ENCODE measurements at places on chromosomes 2 and 18.

DNA sequence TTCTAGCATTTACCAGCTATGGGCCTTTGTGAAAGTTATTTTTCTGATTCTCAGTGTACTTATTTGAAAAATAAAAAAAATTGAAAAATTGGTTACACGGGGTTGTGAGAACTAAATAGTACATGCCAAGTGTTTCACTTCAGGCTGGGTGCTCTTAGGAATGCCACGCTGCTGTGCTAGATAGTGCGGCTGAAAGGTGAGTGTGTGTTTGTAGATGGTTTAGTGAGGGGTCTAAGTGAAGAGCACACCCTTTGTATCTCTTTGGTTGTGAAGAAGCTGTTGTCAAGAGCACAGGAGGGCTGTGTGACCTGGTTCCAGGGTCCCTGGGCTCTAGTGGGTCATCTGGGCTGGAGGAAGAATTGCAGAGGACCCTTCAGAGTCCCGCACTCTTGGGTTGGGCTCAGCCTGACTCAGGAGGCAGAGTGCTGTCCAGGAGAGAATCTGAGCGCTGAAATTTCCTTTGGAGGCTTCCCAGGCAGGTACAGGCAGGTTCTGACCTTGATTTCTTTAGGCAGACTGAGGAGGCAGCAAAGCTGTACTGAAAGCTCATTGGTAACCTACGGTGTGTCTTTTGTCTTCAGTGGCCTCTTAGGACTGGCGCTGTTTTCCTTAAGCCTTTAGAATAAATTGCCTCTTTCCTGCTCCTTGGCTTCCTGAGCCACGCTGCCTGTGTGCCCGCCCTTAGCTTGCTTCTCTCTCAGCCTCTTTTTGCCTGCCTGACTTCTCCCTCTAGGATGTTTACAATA lies 44.4 kb downstream of the MAP4K4 start:
- peak; percentile 41 for ATAC-seq

- ATAC-seq: no peak
Observed at GRCh38 chr2:55530539-55531081, 11.1 kb downstream of the CFAP36 start.

DNA sequence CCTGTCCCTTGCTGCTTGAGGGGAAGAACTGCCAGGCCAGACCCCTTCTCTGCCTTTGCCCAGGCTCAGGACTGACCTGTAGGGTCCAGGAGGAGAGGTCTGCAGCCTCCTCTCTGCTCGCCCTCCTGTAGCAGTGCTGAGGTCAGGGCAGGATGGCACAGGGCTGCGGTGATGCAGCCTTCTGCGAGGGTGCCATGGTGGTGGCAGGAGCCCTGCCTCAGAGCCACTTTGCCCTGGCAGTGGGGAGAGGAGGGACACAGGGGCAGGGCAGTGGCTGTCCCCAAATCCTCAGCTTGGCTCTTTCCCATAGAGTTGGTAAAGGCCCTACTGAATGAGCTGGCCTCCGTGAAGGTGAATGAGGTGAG lies 884 bp downstream of the PROM2 start:
- ATAC-seq: no peak

- ATAC-seq: no peak
Observed at GRCh38 chr2:207183506-207183905, 17.8 kb upstream of the KLF7 start.

DNA sequence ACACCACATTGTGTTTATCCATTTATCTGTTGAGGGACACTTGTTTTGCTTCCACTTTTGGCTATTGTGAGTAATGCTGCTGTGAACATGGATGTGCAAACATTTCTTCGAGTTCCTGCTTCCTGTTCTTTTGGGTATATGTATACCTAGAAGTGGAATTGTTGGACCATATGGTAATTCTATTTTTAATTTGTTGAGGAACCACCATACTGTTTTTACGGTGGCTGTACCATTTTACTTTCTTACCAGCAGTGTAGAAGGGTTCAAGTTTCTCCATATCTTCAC lies 23.1 kb downstream of the ANXA4 start:
- no peak for ATAC-seq

- peak; percentile 48 for ATAC-seq
Observed at GRCh38 chr2:225889452-225889851, 489.9 kb downstream of the NYAP2 start.

DNA sequence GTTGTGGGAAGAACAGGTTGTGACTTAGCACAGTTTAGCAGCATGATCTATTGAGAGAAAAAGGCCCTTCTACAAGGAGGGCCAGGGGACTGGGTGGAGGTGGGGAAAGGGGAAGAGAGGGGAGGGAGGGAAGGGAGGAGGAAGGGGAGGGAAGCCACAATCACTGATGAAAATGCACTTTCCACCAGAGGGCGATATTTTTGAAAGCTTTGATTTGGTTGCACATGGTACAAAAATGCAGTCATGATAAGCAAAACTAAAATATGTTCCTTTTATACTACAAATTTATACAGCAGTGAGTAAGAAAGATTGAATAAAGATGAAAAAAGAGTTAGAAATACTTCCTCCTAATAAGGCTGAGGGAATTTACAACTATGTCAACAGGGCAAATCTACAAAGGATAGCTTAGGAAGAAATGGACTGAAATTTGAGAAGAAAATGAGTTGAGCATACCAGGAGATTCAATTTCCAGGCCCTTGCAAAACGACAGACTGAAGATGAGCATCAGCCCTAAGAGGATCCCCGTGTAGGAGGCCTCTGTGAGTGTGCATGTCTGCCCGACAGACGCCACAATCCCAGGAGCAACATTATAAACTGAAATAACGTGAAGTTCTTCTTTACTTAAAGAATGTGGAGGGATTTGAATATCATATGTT lies 17.2 kb downstream of the SH3YL1 start:
- no peak for ATAC-seq

- no peak for ATAC-seq
Observed at GRCh38 chr2:216348756-216349308, 23.5 kb downstream of the MARCHF4 start.

DNA sequence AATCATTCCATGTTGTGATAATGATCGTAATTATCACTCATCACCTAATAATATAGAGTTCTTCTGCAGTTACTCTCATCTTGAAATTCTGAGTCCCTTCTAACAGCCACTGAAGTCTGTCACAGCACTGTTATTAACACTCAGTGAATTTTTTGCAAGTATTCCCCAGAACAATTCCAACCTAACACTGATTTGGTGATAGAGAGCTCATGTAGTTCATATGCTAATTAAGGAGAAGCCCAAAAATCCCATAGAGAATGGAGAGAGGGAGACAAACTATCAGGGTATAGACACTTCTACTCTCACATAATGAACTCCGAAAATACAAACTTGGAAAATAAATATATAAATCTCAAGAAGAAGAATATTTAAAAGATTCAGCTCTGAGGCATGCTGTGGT lies 1253.4 kb upstream of the NXPH2 start:
- no peak for ATAC-seq

DNA sequence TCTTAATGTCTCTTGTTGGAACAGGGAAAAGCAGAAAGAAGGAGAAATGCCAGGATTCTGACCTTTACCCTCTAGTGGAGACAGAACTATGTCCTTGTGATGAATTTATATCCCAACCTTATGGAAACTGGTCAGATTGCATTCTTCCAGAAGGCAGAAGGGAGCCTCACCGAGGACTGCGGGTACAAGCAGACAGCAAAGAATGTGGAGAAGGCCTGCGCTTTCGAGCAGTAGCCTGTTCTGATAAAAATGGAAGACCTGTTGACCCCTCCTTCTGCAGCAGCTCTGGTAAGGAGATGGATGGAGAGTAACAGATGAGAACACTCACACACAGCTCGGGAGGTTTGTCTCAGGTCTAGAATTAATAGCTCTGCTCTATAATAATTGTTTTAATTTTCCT lies 552.7 kb upstream of the HNMT start:
- no peak for ATAC-seq

- no peak for ATAC-seq
Observed at GRCh38 chr18:43160509-43160908, 45.0 kb upstream of the RIT2 start.

- ATAC-seq: no peak
Observed at GRCh38 chr2:119549241-119549640, 5.0 kb downstream of the CFAP221 start.

GRCh38 chr2:118251427-118251826 lies 163.2 kb downstream of the INSIG2 start:
- no peak for ATAC-seq

DNA sequence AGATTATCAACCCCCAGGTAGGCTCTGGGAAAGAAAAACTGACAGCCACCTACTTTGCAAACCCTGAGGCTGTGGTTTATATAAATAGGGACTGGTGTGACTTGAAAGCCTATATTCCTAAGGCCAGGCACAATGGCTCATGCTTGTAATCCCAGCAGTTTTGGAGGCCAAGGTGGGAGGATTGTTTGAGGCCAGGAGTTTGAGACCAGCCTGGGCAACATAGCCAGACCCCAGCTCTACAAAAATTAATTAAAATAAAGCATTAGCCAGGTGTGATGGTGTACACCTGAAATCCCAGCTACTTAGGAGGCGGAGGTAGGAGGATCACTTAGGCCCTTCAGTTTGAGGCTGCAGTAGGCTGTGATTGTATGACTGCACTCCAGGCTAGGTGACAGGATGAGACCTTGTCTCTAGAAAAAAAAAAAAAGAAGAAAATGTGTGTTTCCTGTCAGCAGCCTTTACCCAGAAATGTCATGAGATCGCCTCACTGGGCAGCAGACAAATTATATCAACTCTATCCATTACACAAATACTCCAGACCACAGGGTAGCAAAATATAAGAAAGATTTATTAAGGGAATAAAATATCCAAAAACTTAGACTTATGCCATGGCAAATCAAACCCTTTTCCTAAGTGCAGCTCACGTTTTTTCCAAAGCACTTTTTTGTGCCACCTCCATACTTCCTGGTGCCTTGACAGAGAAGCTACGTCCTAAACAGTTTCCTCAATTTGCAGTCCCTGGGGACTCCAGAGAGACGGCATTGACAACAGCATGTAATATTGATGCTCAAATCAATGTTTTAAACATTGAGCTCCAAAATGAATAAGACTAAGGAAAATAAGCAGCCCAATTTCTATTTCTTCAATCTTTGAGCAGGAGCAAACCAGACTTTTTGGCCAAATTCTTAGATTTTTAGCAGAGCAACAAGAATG lies 190.8 kb upstream of the NDUFV2 start:
- no peak for ATAC-seq

- peak; percentile 63 for ATAC-seq
Observed at GRCh38 chr2:240916571-240917008, 10.5 kb downstream of the CROCC2 start.

- ATAC-seq: no peak
Observed at GRCh38 chr2:99657691-99658258, 168.0 kb upstream of the REV1 start.
